ENCODE measurements at places on chromosomes 11 and 22. TPM values are rescaled to one million over a fixed set of nuclear protein-coding genes. Genes with fewer than 3 reads are reported as not detected.

GRCh38 chr11:69463181-69463994 is 18.1 kb upstream of the LINC01488 start:
- DNase-seq = peak; percentile 97

Gene UPK2
- not detected for total RNA-seq

- peak; percentile 92 for DNase-seq
These were observed 968.0 kb downstream of the OPCML start for GRCh38 chr11:132564091-132564885.

GRCh38 chr11:8228231-8228630 is 35.4 kb downstream of the LMO1 start:
- no peak for DNase-seq

DNA sequence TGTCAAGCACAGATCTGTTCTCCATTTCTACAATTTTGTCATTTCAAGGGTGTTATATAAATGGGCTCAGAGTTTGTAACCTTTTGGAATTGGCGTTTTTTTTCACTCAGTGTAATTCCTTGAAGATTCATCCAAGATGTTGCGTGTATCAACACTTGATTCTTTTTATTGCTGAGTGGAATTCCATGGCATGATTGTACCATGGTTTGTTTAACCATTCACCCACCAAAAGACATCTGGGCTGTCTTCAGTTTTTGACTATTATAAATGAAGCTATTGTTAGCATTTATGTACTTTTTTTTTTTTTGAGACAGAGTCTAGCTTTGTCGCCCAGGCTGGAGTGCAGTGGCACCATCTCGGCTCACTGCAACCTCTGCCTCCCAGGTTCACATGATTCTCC is 2.9 kb downstream of the OOSP1 start:
- DNase-seq = no peak

- no peak for DNase-seq
These were observed 86.0 kb downstream of the C11orf87 start for GRCh38 chr11:109507836-109508561.

Gene SYTL2
- 22.8 TPM for total RNA-seq

Gene SNX32
- total RNA-seq = 0.52 TPM

- no peak for DNase-seq
These were observed 106.4 kb downstream of the SERGEF start for GRCh38 chr11:17906436-17906835.

Gene CBL
- 25.1 TPM for total RNA-seq

Gene MEI1
- total RNA-seq = 7.6 TPM
